ENCODE measurements at places on chromosomes 3 and 15.

- DNase-seq = no peak
Measured at GRCh38 chr3:47581835-47582234, 3.2 kb upstream of the CSPG5 start.

DNA sequence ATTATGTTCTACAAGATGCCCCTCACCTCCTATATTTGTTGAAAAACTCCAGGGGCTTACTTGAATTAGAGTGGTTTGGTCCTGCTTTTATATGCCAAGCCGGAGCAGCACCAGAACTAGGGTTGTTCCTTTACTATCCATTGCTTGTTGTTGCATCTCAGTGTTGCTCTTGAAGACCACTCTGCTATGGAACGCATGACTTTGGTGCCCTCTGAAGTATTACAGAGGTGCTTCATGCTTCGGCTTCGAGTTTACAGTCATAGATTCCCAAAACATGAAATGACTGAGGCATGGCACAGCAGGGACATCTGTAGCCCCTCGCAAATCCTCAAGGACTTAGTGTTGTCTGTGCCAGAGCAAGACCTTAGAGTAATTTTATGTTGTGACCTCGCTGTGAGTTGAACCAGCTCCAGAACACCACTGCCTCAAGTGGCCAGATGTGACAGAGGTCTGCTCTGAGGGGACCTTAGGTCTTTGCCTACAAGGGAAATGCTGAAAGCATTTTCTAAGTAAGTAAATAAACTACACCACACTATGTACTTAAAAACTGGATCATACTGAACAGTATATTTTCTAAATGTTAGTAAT is 67.2 kb upstream of the SIAH2 start:
- no peak for DNase-seq

DNA sequence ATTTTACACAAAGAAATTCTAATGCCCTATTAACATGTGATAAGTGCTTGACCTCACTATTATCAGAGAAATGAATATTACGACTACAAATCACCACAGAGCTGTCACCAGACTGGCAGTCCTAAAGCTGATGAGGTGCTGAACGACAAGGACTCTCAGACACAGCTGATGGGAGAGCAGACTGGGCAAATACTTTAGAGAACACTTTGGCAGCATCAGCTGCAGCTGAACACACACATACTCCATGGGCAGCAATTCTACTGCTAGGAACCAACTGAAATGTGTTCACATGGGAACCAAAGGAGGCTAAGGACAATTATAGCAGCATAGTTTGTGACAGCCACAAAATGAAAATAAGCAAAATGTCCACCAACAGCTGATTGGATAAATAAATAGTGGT is 45.5 kb downstream of the SUSD5 start:
- DNase-seq = no peak

- no peak for DNase-seq
Measured at GRCh38 chr3:51816723-51817122, 37.7 kb upstream of the IQCF6 start.

DNA sequence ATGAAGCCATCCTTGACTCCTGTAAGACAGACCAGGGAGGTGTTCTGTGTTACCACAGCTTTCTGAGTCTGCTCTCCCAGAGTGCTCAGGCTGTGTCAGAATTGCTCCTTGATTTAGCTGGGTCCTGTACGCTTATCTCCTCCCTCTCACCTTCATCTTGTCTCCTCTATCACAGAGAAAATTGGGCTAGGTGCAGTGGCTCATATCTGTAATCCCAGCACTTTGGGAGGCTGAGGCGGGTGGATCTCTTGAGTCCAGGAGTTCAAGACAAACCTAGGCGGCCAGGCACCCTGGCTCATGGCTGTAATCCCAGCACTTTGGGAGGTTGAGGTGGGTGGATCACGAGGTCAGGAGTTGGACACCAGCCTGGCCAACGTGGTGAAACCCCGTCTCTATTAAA is 5.9 kb downstream of the SCAMP5 start:
- no peak for DNase-seq

- no peak for DNase-seq
Measured at GRCh38 chr3:52313774-52314188, 2.3 kb upstream of the DNAH1 start.

DNA sequence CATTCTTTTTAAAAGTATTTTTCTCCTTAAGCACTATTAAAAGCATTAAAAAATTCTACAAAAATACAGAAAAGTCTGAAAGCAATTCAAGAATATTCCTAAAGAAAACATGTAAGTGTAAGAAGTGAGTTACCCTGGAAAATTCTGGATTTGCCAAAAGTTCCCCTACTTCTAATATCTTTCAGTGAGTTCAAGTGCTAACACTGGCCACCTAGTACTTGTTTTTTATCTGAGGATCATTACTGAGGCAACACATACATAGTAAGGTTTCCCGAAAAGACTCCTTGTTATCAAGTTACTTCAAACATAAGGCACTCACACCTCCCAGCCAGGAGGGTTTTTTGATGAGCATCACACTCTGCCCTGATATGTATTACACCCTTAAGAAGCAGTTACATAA is 158.4 kb downstream of the TIGIT start:
- DNase-seq = no peak
